ENCODE measurements at places on chromosomes 16 and 17.

DNA sequence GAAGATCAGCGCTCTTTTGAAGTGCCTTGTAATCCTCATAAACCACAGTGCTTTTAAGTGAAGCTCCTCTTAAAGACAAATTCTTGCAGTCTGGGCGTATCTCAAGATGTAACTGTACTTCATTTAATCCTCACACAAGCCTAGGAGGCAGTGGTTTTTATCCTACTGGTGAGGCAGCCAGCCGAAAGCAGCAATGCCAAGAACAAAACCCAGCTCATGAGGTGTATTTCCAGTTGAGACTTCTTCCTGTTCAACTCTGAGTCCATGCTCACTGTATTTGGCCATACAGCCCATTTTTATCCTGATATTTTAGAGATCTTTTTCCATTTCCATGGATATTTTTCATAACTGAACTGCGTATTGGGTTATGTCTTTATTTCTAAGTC, 13.7 kb downstream of the CTRB2 start:
- DNase-seq, result no peak

- no peak for DNase-seq
Observed at GRCh38 chr17:74268558-74268957, 5.5 kb upstream of the DNAI2 start.

DNA sequence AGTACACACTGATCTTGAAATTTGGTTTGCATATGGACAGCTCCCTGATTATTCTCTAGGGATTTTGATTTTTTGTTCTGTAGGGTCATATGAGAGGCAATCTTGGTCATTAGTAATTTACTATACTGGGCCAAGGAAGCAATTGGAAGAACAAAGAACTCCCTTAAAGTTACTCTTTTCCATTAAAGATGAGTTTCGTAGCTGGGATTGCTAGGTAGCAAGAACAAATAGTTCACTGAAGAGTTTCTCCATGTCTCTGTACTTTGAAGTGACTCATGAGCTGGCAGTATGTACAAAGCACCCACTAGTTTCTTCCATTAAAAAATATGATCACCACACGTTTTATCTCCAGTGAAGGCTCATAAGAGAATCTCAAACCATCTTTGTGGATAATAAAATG, 6.2 kb upstream of the BCAS3 start:
- no peak for DNase-seq

DNA sequence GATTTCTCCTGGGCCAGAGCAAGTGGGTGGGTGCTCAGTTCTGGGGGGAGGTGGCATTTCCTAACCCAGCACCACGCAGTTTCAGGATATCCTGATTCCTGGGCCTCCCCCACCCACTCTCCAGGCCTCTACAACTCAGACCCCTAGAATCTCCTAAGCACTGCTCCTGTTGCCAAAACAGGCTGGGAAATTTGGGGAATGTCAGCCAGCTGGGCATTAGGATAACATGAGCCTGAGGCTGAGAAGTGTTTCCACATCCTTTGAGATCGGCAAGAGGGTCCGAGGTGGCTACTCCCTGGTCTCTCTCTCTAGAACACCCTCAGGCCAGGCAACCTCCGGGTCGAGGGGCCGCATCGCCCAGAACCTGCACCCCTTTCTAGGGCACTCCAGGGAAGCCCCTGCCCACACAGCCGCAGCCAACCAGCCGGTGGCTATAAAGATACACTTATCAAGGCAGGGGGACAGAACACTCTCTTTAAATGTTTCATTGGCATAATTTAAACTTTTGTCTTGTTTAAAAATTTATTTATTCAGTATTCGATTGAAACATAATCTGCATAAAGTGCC, 23.6 kb downstream of the TBC1D16 start:
- no peak for DNase-seq

DNA sequence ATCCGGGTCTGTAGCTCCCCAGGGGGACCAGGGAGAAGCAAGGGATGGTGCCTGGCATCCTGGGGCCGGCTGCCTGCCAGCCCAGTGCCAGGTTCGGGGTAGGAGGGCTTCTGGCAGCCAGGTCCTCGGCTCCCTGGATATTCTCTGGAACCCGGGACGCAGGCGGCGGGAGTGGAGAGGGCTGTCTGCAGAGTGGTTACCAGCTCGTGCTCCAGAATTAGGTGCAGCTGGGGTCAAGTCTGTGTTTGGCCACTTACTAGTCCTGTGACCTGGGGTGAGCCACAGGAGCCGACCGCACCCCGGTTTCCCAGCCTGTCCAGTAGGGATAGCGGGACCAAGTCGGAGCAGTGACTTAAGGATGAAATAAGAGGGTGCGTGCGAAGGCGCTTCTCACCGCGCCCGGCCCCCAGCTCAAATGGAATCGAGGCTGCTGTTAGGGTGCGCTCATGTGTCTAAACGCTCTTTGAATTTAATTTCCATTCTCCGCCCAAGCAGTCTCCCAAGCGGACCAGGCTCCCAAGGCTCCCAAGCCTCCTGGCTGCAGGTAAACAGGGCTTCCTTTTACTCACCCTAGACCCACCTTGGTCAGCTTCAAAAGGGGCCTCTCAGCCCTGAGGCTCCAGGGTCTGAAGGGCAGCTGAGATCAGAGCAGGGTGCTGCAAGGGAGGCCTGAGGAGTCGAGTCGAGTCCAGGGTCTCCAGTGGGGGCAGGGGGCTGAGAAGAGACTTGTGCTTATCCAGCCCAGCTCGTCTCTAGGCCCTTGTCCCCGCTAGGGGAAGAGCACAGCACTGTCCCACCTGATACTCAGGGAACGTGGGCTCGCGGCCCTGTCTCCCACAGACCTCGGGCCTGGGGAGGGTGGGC, 28.3 kb upstream of the ZNF469 start:
- DNase-seq, result no peak

DNA sequence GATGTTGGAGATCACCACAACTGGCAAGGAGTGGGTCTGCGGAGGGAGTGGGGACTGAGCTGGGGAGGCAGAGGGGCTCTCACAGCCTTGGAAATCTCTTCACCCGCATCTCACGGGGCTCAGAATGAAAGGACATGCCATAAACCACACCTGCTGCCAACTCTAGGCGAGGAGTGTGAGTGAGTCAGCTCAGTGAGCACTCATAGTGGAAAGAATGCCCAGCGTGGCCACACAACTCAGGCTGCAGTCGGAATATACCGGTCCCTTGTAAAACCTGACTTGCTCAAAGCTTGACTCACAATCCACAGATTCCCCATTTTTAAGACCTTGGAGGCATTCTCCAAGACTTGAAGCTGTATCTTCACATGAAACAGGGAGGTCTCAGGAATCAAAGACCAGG, 36.7 kb downstream of the STAT5A start:
- DNase-seq, result no peak

DNA sequence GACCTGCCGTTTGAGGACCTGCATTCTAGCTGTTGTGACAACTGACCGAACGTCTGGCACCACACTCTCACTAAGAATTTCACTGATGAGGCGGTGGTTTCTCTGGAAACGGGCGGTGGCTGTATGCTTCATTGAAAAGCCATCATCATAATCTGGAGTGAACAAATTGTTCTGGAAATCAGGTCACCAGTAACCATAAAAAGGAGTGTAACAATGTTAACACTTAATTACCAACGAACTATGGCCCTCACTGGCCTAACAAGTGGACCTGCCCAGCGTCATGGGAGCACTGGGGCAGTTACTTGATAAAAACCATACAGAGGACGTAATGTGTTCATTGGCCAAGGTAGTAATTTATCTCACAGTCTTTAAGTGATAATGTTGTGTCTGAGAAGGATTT, 15.4 kb downstream of the SMARCE1 start:
- no peak for DNase-seq

Data from CD4-positive, alpha-beta T cell treated with Interleukin-15 for 1 hour (primary cell).